CD4-positive, alpha-beta T cell (primary cell): ENCODE measurements at places on chromosomes 5 and 9.

- DNase-seq: no peak
These were observed 30.6 kb upstream of the SPINK4 start for GRCh38 chr9:33209394-33209793.

DNA sequence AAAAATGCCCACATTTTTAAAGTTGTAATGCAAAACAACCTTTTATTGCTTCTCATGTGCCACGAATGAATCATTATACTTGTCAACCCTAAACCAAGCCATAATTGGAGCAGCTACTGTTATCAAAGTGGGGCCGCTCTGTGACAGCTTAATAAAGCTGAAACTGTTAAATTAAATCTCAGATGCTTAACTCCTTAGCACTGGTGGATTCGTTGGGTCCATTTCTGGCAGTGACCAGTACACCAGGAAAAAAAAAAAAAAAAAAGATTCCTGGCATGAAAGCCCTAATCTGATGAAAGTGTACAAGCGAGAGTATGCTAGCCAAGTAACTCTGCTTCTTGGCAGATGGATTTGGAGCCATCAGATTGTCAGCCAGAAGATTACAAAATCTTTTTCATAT is 164.8 kb downstream of the ZSWIM6 start:
- DNase-seq: no peak

DNA sequence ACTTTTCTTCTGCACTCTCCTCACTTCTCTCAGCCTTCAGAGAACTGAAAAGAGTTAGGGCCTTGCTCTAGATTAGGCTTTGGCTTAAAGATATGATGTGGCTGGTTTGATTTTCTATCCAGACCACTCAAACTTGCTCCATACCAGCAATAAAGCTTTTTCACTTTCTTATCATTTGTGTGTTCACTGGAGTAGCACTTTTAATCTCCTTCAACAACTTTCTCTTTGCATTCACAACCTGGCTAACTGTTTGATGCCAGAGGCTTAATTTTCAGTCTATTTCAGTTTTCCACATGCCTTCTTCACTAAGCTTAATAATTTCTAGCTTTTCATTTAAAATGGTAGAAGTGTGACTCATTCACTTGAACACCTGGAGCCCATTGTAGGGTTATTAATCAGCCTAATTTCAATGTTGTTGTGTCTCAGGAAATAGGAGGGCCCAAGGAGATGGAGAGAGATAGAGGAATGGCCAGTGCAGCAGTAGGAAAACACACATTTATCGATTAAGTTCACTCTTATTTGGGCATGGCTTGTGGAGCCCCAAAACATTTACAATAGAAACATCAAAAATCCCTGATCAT is 5.9 kb downstream of the ATPSCKMT start:
- no peak for DNase-seq

GRCh38 chr5:45113726-45114125 is 305.0 kb downstream of the MRPS30 start:
- DNase-seq: no peak

DNA sequence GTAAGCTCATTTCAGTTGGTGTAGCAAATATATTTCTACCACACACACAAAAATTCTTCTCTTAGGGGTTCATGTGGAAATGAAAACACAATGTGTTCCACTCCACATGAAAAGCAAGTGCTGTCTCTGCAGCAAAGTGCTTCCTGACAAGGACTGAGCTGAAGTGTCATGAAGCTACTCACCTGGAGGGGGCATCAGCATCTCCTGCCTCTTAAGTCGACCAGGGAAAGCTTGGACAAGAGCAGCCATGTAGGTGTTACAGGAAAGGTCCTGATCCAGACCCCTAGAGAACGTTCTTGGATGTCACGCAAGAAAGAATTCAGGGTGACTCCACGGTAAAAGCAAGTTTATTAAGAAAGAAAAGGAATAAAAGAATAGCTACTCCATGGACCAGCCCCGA is 62.8 kb downstream of the SV2C start:
- no peak for DNase-seq

GRCh38 chr9:124835026-124835557 is 18.2 kb upstream of the WDR38 start:
- DNase-seq: no peak

DNA sequence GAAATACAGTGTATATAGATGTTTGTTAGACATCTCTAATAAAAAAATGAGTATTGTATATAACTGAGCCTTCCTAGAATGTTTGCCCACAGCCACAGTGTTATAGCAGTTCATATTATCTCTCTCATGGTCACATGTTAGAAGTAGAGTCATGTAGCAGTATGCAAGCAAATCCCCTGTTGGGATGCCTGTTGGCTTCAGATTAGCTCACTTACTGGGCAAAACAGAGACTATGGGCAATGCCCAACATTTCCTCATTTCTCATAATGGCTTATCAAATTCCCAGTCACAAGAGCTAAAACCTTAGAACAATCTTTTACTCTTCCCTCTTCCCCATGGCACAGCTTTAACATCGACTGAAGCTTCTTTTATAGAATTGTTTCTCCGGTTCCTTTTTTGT is 27.0 kb upstream of the PDCD1LG2 start:
- no peak for DNase-seq

- no peak for DNase-seq
These were observed 403 bp downstream of the NINJ1 start for GRCh38 chr9:93133681-93134014.

- no peak for DNase-seq
These were observed 48.0 kb upstream of the DMRT3 start for GRCh38 chr9:928363-929042.

- no peak for DNase-seq
These were observed 23.0 kb downstream of the VAV2 start for GRCh38 chr9:133968966-133969617.

GRCh38 chr9:106889061-106889590 is 26.2 kb downstream of the ZNF462 start:
- DNase-seq: no peak

- DNase-seq: no peak
These were observed 58.3 kb downstream of the PRELID2 start for GRCh38 chr5:145776886-145777285.

DNA sequence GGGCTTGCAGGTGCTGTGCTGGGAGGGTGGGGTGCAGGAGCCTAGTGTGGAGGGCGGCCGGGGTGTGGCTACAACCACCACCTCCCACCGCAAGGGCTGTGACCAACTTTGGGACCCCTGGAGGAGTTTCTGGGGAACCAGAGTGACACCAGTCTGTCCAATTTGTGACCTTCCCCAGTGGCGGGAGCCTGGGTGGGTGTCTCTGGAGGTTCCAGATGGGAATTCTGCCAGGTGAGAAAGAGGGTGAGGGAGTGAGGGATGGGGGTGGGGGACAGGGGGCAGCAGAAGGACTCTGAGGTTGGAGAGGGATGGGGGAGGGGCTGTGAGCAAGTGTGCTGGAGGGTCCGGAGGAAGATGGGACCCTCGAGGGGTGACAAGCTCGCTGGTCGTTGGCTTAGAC is 4.2 kb upstream of the CACNA1B start:
- no peak for DNase-seq

GRCh38 chr9:10026443-10026984 is 586.3 kb downstream of the PTPRD start:
- no peak for DNase-seq

GRCh38 chr5:134095887-134096589 is 18.4 kb upstream of the TCF7 start:
- DNase-seq: no peak

DNA sequence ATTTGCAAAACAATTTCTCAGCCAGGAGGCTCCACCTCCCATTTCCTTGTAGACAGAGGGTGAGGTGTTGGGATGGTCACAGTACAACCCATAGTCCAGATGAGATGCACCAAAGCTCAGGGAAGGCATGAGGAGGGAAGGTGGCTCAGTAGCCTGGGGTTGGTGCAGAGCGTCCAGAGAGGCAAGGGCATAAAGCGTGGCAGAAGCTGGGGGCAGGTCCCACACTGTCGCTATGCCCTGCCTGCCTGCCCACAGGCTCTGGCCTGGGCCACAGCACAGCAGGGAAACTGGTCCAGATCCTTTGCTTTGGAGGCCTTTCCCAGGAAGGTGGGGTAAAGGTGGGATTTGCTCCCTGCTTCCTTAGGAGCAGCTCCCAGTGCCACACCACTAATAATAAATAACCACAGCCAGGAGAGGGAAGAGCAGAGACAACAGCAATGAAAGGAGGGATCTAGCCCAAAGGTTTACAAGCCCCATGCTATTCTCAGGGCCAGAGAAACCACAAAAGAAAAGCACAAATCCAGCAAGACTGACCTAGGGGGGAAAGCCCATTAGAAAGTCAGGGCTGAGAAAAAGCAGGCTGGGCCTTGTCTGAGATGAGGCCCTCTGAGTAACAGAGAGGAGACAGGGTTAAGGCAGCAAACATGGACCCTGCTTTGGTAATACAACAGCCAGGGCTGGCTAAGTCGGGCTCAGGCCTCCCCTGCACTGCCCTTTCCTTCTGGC is 27.2 kb downstream of the PCDHGC5 start:
- no peak for DNase-seq

- no peak for DNase-seq
These were observed 363.4 kb upstream of the SLC30A5 start for GRCh38 chr5:68730220-68730978.

DNA sequence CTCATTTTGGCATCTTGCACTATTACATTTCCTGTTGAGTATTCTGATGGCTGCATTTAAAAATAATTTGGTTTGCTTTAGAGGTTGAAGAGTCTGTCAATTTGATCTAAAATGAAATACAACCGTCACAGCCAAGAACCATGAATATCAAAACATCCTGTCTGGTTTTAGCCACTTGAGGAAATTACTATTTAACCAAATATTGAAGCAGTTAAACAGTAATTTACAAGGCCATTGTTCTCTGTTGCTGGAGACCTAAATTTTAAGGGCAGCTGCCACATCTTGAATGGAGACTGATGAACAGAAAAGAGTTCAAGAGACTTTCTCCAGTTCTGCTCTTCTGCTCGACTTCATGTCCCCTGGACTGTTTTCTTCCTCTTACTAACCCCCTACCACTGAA is 549.4 kb downstream of the LRRC70 start:
- no peak for DNase-seq

GRCh38 chr5:109743041-109743531 is 53.4 kb downstream of the MAN2A1 start:
- no peak for DNase-seq

DNA sequence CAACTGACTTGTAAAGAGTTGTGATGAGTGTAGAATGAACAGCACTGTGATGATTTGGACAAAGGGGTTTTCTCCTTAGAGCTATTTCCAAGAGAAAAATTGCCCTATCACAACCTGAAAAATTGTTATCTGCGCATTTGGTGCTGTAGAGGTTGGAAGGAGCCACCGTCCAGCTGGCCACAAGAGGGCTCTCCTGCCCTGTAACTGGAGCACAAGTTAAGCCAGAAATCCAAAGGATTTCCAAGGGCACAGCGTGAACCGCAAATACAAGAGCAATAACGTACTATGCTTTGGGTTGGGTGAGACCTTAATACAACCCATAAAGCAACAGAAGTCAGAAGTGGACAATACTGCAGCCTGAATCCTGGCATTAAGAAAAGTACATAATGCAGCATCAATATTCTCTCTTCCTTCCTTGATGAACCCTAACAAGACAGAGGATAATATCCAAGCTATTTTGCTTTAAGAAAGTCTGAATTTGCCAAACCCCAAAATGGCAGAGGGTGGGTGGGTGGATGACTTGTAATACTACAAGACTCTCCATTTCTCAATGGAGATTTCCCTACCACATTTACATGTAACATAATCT is 56.8 kb upstream of the SMIM32 start:
- no peak for DNase-seq

GRCh38 chr9:120921661-120922181 is 4.9 kb downstream of the TRAF1 start:
- DNase-seq: no peak

DNA sequence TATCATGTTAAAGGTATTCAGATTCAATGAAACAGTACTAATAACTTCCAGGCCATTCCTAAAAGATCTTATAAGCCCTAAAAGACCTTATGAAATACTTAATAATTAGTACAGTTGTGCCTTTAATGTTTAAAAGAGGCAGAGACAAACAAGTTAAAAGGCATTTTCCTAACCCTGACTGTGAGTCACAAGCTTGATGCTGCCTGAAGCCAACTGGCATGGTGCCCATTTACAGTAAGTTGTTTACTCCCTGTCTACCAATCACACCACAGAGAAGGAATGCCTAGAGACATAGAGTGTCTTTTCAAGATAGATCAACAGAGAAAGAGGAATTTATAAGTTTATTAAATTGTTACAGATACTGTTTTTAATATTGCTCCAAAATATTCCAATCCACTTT is 47.8 kb downstream of the NR3C1 start:
- DNase-seq: peak; percentile 81

DNA sequence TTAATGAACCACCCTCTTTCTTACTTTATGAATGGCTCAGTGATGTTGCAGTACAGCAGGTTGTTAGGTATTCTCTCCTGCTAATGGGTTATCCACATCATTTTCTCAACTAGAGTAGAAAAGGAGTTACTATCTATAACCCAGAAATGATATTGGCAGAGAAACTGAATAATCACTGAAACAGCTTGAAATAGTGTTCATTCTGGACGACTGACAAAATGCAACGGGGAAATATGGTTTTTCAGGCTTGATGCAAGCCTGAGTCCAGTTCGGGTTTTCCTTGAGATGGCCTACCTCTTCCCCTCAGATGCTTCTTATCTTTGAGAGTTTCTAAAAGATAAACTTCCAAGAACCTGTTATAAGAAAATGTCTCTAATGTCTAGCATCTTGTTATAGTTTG is 187.3 kb downstream of the RAB3C start:
- no peak for DNase-seq

DNA sequence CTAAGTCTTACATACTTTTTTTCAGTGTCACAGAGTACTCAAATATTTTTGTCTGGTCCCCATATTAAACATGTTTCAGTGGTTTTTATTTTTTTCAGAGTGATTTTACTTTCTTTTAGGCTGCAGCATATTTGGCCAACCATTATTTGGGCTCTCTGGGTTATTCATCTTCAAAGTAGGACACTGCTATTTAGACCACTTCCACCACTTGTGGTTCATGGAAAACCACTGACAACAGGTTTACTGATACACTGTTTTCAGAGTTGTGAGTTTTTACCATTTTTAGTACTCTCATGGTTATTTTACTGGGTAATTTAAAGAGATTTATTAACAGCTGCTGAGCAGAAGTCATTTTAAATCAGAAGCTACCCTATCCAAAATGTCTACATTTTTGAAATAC is 437.6 kb downstream of the KIAA0825 start:
- no peak for DNase-seq

GRCh38 chr9:134491856-134492255 is 149.7 kb upstream of the COL5A1 start:
- no peak for DNase-seq

- no peak for DNase-seq
These were observed 201.8 kb upstream of the MPDZ start for GRCh38 chr9:13481274-13481673.

- no peak for DNase-seq
These were observed 24.4 kb downstream of the ARHGAP26 start for GRCh38 chr5:142794537-142794936.

DNA sequence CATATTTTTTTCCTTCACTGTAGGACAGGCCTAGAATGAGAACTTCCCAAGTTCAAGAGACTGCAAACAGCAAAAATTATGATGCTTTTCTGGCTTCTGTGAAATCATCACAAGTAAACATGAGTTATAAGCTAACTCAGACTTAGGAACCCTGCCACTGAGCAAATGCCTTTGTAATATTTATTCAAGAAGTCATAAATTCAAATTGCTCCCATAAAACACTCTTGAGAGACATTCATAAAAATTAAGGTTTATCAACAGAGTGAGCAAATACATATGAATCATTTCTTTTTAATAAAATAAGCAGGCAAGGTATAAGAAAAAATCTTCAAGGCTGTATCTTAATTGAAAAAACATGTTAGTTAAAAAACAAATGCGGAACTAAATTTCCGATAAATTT is 124.2 kb downstream of the GNA14 start:
- DNase-seq: no peak
